ENCODE measurements at places on chromosomes 7 and 10. TPM values are rescaled to one million over a fixed set of nuclear protein-coding genes. Genes with fewer than 3 reads are reported as not detected.

DNA sequence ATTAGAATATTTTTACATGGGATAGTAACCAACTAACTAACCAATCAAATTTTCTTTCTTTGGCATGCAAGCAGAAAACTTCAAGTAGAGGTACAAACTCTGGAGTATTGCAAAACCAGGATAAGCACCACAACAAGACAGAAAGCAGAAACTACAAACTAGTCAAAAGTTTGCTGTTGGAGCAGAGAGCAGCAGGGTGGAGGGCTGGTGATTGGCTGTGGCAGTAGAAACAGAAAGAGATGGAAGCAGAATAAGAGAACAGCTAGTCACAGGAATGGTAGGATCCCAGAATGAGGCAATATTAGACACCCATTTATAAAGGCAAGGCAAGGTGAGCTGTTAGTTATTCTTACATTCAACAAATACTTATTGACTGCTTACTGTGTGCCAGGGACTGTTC, 6.8 kb upstream of the MACC1 start:
- no peak overlapping the region for H3K4me3 ChIP-seq
- H3K27ac ChIP-seq: no peak overlapping the region
- no peaks in the 10 kb centered on the region for H3K4me1 ChIP-seq
- H3K36me3 ChIP-seq: no peaks in the 10 kb centered on the region

- no peak overlapping the region for H3K27ac ChIP-seq
- no peaks in the 10 kb centered on the region for H3K27me3 ChIP-seq
- no peaks in the 10 kb centered on the region for H3K36me3 ChIP-seq
- peaks cover 1% of the 10 kb centered on the region for H3K4me1 ChIP-seq
Observed at GRCh38 chr10:59993931-59994330, 87.6 kb upstream of the CCDC6 start.

GRCh38 chr10:28687683-28688001, 10.3 kb downstream of the BAMBI start:
- no peak for DNase-seq
- no peak overlapping the region for H3K4me3 ChIP-seq
- no peaks in the 10 kb centered on the region for H3K36me3 ChIP-seq
- no peak overlapping the region for H3K27ac ChIP-seq
- peaks cover 12% of the 10 kb centered on the region for H3K4me1 ChIP-seq
- no peaks in the 10 kb centered on the region for H3K27me3 ChIP-seq

GRCh38 chr10:92242910-92243671, 47.8 kb downstream of the CPEB3 start:
- H3K4me3 ChIP-seq: peak overlapping the region; percentile 22
- H3K27me3 ChIP-seq: no peaks in the 10 kb centered on the region
- no peaks in the 10 kb centered on the region for H3K36me3 ChIP-seq

GRCh38 chr10:123635745-123636144, 30.4 kb upstream of the GPR26 start:
- no peak overlapping the region for H3K4me3 ChIP-seq
- no peak overlapping the region for H3K27ac ChIP-seq
- no peak for DNase-seq
- H3K36me3 ChIP-seq: no peaks in the 10 kb centered on the region
- H3K4me1 ChIP-seq: no peaks in the 10 kb centered on the region

GRCh38 chr10:95445223-95445836, 115.8 kb downstream of the SORBS1 start:
- no peaks in the 10 kb centered on the region for H3K36me3 ChIP-seq
- no peak overlapping the region for H3K27ac ChIP-seq
- no peaks in the 10 kb centered on the region for H3K27me3 ChIP-seq
- no peak overlapping the region for H3K4me3 ChIP-seq

- peak overlapping the region; percentile 46 for H3K27ac ChIP-seq
- peaks cover 14% of the 10 kb centered on the region for H3K4me1 ChIP-seq
- H3K36me3 ChIP-seq: no peaks in the 10 kb centered on the region
- DNase-seq: peak; percentile 55
Observed at GRCh38 chr10:5575144-5575481, 50.4 kb downstream of the CALML3 start.

GRCh38 chr7:131385039-131385605, 57.4 kb downstream of the MKLN1 start:
- no peak for DNase-seq
- no peak overlapping the region for H3K27ac ChIP-seq
- no peaks in the 10 kb centered on the region for H3K4me1 ChIP-seq
- no peaks in the 10 kb centered on the region for H3K36me3 ChIP-seq

DNA sequence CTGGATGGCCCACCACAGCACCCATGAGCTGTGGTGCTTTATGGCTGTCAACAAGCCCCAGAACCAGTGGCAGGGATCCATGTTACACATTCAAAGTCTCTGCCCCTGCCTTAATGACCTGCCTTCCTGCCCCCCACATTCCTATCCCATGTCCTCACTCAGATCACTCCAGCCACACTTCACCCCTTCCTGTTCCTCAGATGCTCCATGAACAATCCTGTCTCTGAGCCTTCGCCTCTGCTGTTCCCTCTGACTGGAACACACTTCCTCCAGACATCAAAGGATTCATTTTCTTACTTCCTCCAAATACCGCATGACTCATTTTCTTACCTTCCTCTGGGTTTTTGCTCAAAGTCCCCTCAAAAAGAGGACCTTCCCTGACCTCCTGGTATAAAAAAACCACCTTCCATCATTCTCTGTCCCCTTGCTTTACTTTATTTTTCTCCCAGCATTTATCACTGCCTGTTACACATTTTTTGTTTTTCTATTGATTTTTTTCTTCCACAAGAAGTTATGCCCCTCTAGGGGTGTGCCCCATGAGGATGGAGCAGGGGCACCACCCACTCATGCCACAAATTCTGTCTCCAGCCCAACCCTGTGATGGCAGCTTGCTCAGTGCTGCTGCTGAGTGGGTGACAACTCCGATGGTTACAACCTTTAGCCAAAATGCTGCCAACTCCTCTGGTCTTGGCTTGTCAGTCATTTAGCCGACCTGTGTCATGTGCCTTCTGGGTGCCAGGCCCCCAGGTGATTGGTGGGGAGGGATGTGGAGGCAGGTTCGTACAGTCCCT, 18.2 kb downstream of the COL13A1 start:
- DNase-seq: no peak
- H3K4me1 ChIP-seq: no peaks in the 10 kb centered on the region

Gene LRRC61
- total RNA-seq: 25.2 TPM

DNA sequence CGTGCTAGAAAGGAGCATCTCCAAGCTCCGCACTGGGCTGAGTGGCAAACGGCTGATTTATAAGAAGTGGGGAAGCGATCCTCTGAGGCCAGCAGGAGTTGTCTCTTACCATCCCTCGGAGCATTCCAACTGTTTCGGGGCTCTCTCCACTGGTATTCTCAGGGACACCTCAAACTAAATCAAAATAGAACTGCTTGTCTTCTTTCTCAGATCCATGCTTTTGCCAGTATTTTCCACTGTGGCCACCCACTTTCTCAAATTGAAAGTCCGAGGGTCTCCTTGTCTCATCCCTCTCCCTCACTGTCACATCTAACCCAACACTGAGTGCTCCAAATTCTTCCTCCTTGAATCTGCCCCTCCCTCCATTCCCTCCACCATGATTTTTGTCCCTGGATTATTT, 83.2 kb upstream of the LEP start:
- no peak overlapping the region for H3K4me3 ChIP-seq
- H3K27me3 ChIP-seq: no peaks in the 10 kb centered on the region
- H3K4me1 ChIP-seq: no peaks in the 10 kb centered on the region
- no peak overlapping the region for H3K27ac ChIP-seq

DNA sequence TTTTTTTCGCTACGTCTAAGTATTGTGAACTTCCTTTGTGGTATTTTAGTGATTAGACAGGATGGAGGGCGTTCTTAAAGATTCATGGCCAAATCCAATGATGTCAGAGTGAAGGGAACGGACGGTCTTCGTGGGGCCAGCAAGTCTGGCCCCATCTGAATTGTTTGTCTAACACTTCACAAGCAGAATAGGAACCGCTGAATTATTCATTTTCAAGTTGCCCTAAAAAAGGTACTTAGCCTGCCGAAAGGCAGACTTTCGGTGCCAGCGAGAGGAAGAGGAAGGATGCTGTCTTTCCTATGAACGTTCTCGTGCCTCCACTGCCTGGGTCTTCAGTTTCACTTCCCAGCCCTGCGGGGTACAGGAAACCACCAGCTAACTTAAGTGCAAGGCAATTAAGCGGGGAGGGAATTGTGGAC, 145.7 kb upstream of the SH2B2 start:
- H3K36me3 ChIP-seq: no peaks in the 10 kb centered on the region
- H3K4me3 ChIP-seq: no peak overlapping the region
- no peaks in the 10 kb centered on the region for H3K4me1 ChIP-seq
- no peak for DNase-seq
- no peaks in the 10 kb centered on the region for H3K27me3 ChIP-seq

- H3K27me3 ChIP-seq: no peaks in the 10 kb centered on the region
- no peak overlapping the region for H3K27ac ChIP-seq
- no peaks in the 10 kb centered on the region for H3K4me1 ChIP-seq
- no peaks in the 10 kb centered on the region for H3K36me3 ChIP-seq
- H3K4me3 ChIP-seq: no peak overlapping the region
- no peak for DNase-seq
Observed at GRCh38 chr7:157872447-157872846, 535.6 kb downstream of the DNAJB6 start.

Gene WNT8B
- not detected for total RNA-seq

GRCh38 chr7:77537136-77537777, at the start of gene PTPN12:
PTPN12 (plus strand) TSS chr7:77537295; CDS start chr7:77537547, 252 bp downstream.
- peak within 1 kb of the TSS; percentile 92 for H3K4me3 ChIP-seq
- no peaks in the 10 kb centered on the region for H3K27me3 ChIP-seq
- H3K36me3 ChIP-seq: no peaks in the 10 kb centered on the region
- peak within 1 kb of the TSS; percentile 88 for H3K27ac ChIP-seq
- DNase-seq: peak; percentile 86

DNA sequence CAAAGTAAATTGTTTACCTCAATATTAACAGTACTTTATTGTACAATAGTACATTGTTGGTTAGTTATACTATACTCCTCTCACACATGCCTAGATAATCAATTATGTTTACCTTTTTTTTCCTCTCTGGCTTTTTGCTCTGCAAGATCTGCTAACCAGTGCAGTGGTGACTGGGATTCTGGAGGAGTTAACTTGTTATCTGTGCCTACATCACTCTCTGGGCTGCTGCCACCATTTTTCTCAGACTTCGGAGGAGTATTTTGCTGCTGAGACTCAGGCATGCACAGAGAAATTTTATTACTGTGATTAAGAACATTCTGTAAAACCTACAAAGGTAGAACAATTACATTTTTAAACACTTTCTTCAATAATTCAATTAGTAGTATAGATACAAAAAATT, 59.7 kb downstream of the NRBF2 start:
- H3K36me3 ChIP-seq: no peaks in the 10 kb centered on the region
- H3K4me3 ChIP-seq: no peak overlapping the region
- no peak for DNase-seq
- no peaks in the 10 kb centered on the region for H3K27me3 ChIP-seq
- peaks cover 5% of the 10 kb centered on the region for H3K4me1 ChIP-seq

Gene TFEC
- 7.6 TPM for total RNA-seq

Gene DPYSL4
- 1.6 TPM for total RNA-seq

Gene ACTL6B
- total RNA-seq: not detected

DNA sequence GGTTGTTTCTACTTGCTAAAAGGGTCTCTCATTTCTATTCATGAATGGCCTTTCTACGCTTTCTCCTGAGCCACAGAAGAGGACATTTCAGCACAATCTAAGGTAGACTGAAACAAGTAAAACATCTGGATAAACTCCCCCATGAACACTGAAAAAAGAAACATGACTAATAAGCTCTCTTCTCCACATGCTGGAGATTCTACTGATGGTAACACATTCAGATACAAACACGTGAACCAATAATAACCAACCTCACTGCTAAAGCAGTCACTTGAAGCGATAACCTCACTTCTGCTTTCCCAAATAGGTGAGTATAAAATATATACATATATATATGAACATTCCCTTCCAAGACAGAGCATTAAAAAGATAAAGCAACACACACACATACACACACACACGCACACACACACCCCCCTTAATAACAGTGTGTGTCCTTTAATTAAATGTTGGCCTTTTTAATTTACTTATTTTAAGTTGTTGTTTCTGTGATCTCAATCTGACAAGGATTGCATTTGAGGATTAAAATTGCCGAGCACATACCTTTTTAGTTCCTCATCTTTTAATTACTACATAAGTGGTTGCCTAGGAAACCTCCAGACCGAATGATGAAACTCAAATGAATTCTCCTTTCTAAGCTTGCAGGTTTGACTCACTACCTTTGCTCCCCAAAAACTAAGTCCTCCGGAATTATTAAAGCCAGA, 292.4 kb upstream of the KLF14 start:
- H3K27me3 ChIP-seq: no peaks in the 10 kb centered on the region
- no peaks in the 10 kb centered on the region for H3K36me3 ChIP-seq
- peaks cover 17% of the 10 kb centered on the region for H3K4me1 ChIP-seq
- no peak overlapping the region for H3K27ac ChIP-seq
- no peak for DNase-seq

DNA sequence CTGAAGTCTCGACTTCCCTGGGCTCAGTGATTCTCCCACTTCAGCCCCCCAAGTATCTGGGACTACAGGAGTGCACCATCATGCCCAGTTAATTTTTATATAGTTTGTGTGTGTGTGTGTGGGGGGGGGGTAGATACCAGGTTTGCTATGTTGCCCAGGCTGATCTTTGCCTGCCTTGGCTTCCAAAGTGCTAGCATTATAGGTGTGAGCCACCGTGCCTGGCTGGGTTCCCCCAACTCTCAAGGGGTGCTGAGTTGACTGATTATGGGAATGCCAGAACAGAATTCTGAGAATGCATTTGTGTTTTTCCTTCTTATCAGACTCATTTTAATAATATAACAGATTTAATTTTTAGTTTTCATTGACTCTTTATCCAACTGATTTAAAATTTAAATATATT, 19.5 kb downstream of the RPA3 start:
- no peak overlapping the region for H3K27ac ChIP-seq
- no peaks in the 10 kb centered on the region for H3K36me3 ChIP-seq
- H3K4me3 ChIP-seq: no peak overlapping the region

DNA sequence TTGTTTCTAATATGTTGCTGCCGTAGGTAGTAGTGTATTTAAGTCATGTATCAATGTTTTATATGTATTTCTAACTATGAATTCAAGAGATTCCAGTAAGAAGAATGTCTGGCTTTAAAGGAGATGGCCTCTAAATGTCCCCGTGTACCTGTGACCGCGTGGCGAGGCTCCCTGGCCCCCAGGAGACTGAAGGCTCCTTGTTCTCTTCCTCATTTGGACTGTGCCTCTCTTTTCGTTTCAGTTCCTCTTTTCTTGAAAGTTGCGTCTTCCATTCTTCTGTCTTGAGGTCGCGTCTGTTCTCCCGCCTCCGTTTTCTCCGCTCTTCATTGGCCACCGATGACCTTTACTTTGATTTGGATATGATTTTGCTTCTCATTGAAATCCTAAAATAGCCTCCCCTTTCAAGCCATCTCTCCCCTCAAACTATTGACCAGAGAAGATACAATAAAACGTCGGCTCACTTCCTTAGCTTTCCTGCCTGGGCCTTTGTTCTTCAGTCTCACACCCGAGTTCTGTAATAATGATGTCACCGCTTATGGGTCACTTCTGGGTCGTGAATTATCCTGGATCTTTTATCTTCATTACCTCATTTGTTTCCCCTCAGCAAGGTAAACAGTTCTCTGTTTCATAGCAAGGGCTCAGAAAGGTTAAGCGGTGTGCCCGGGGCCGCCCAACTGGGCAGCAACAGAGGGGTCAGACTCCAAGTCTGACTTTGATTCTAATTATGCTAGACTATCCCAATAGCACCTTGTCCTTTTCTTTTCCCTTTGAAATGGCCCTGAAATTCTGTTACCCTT, 28.7 kb downstream of the WIPI2 start:
- no peaks in the 10 kb centered on the region for H3K36me3 ChIP-seq
- no peaks in the 10 kb centered on the region for H3K4me1 ChIP-seq
- no peak overlapping the region for H3K27ac ChIP-seq
- H3K27me3 ChIP-seq: no peaks in the 10 kb centered on the region
- DNase-seq: no peak
- no peak overlapping the region for H3K4me3 ChIP-seq

GRCh38 chr10:91528080-91528479, 104.8 kb downstream of the PPP1R3C start:
- no peak for DNase-seq
- H3K36me3 ChIP-seq: no peaks in the 10 kb centered on the region
- H3K4me3 ChIP-seq: no peak overlapping the region
- H3K27me3 ChIP-seq: no peaks in the 10 kb centered on the region
- H3K4me1 ChIP-seq: no peaks in the 10 kb centered on the region
- H3K27ac ChIP-seq: no peak overlapping the region
